ENCODE measurements at places on chromosomes 2 and 18. TPM values are rescaled to one million over a fixed set of nuclear protein-coding genes. Genes with fewer than 3 reads are reported as not detected.
A peak's percentile ranks its signal among the peaks of the same experiment; 100 is the strongest.

Gene CHRND
- polyA plus RNA-seq: not detected

Gene RAD51AP2
- polyA plus RNA-seq: not detected

Gene SNORC
- polyA plus RNA-seq: 8.4 TPM

Gene RESP18
- polyA plus RNA-seq: not detected

Gene CAVIN2
- 13.8 TPM for polyA plus RNA-seq

Gene SERPINB10
- polyA plus RNA-seq: not detected

- DNase-seq: no peak
These were observed 35.7 kb downstream of the STEAP3 start for GRCh38 chr2:119259296-119259860.

DNA sequence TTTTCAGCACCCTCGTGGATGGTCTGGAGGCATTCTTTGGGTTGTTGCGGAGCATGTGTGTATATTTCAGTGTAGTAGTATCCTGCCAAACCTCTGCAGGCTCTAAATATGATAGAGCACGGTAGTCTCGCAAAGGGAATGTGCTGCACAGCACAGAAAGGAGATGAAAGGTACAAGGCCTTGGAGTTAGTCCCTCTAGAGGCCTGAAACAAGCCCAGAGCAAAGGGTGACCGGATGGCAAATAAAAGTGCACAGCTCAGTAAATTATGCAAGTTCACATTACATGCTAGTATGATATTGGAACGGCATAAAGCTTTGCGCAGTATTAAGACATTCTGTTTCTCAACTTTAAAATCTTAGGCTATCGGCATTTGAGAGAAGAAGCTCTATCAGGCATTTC, 294.5 kb upstream of the REV1 start:
- DNase-seq: no peak

DNA sequence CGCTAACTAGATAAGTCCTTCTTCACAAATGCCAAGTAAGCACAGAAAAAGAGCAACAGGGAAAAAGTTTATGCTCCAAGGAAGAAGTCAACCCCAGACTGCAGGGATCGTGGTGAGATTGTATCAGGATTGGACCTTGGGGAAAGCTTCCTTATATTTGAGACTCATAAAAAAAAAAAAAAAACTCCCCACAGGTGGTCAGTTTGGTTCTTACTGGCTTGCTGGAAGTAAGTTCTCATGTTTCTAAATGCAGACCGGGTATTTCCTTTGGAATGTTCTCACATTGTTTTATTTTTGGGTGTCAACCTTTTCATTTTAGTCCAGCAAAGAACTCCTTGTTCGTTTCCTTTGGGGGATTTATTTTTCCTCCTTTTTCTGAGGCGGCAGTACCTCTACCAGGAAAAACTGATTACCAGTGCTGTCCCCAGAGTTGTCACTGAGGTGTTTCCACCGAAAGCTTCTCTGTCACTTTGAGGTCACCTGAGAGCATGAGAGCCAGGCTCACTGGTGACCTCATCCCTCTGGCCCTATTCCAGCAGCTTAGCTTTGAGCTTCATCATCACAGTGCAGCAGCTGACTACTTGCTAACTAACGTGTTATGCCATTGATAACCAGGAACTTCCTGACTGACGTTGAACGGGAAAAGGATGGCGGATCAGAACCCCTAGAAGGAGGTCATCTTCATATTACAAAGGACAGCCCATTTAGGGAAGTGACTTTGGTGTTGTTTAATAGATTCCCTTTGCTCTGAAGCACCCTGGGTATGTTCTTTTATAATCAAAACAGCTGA, 16.8 kb upstream of the ATP8B1 start:
- DNase-seq: peak; percentile 68

- DNase-seq: no peak
These were observed 318.7 kb downstream of the CELF4 start for GRCh38 chr18:37246779-37247340.

- DNase-seq: no peak
These were observed 1.1 kb upstream of the RNU4ATAC start for GRCh38 chr2:121529439-121530211.

DNA sequence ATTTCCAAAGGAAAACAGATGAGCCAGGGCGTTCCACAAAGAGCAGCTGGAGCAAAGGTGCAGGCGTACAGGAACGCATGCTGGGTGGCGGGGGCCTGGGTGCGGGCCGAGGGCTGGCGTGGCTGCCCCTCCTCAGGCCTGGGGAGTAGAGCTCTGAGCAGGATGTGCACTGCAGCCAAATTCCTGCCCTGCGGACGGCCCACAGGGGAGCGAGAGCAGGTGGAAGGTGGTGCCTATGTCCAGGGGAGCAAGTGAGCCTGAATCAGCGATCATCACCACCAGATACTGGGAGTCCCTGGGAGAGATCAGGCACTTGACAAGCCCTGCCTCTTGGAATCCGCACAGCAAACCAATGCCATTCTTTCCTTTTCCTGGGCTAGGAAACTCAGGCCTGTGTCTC, 106.3 kb downstream of the GBX2 start:
- DNase-seq: no peak

GRCh38 chr2:19577723-19578122, 219.3 kb upstream of the OSR1 start:
- peak; percentile 47 for DNase-seq

- no peak for DNase-seq
These were observed 318 bp upstream of the CDC42EP3 start for GRCh38 chr2:37671816-37672103.

- no peak for DNase-seq
These were observed 25.2 kb downstream of the NPPC start for GRCh38 chr2:231900972-231901371.

DNA sequence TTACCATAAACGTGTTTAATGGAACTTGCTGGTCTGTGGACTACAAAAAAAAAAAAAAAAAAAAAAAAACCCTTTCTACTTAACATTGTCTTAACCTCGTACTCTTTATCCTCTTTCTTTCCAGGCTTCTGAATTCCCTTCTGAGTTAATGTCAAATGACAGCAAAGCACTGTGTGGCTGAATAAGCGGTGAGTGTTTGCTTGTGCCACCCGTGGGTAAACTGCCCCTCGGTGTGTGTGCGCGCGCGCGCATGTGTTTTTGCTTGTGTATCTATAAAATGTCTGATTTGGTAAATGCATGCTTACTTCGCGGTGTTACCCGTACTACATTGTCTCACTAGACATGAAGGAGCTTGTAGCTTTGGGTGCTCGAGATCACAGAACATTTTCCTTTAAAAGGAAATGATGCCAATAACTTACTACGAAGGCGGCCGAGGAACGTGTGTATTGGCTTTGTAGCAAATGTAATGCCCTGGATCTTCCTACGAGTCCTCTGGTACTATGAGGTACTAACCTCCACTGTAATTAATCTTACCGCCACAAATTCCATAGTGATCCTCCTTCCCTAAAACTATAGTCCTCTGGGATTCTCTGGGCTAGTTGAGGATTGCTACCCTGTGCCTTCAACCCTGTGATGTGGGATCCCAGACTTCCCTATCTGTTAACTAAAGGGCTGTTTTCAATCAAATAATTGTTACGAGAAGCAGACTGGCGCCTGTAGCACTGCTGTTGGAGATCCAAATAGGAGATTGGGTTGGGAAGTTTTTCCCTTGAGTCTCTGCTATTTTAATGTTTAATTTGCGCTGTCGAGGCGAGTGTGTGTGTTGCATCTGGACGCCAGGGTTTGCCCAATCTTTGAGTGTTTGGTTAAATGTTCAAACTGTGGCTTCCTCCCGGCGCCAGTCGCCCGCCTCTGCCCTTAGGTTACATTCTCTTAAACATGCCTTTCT, 1.1 kb downstream of the ID2 start:
- no peak for DNase-seq

- DNase-seq: no peak
These were observed 66.4 kb downstream of the ZNF516 start for GRCh38 chr18:76428396-76429261.

DNA sequence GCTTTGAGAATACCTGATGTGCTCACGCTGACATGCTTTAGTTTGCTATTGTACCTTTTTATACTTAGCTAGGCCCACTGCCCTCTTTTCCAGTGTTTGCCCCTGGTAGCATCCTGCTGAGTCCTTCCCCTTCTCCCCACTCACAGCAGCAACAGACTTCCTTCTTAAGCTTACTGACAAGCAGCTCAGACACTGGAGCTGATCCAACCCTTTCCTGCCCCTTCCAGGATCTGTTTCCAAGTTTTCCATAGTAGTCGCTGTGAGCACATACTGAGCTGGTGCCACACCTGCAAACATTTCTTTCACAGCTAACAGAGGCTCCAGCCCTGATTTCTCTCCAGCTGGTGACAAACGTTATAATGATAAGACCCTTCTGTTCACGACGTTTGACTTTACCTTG, 991.4 kb upstream of the CELF4 start:
- DNase-seq: no peak
